Midbrain (tissue), 1 donor: ENCODE measurements at places on chromosomes 1 and 21.
A peak's percentile ranks its signal among the peaks of the same experiment; 100 is the strongest.

DNA sequence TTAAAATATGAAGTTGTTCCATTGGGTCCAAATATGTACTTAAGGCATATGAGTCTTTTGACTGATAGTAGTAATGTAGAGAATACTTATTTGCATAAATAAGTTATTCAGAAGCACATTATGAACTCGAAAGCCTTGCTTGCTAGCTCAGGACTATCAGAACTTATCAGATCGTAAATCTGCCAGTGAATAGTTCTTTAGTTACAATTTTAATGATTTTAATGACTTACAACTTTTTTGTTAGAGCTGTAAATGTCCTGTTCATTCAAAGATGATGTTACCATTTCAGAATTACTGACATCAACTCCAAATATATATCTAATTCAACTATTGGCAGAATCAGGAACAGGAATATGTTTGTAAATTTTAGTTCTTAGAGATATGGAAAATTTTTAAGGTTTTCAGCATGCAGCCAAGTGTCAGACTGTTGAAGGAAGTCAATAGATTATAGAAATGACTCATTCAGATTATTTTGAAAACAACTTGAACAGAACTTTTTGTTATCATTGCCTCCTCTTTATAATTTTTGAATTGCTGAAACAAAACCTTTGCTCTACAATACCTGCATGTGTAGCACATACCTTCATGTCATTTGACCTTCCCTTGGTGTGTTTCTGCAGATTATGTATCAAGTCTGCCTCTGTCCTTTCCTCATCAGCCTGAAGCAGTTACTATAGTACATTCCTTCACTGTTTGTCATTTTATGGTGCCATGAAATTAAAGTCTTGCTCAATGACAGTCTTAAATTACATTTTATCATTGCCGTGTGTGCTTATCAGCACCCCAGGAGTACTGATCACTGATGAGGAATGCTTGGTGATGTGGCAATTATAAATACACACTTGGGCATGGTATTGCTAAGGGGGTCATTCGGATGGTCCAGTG is 44.9 kb downstream of the LRRC8D start:
- DNase-seq, result no peak

DNA sequence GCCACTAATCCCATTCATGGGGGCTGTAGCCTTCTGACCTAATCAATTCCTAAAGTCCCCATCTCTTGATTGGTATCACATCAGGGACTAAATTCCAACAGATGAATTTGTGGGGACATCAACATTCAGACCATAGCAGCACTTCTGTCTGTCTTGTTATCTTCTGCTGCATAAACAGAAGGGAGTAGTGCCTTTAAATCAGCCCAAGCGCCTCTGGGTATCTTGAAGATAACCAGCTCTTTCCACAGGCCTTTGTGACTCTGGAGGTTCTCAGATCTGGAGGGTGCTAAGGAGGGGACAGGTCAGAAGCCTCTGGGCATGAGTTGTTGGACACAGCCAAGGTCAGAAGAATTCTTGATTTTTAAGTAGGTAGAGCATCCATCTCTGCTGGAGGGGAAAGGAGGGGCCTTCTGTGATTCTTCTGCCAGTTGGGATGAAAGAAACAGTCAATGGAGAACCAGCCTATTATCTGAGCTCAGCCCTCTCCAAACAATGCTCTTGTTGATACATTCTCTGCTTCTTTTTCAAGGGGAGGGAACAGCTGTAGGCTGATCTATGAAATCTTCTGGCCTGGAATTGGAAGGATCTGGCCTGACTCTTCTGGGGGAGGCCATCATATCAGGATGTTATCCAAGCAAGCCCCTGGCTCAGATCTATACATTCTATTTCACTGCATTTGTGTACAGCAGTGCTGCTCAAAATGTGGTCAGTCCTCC is 31.3 kb upstream of the LRIG2 start:
- peak; percentile 76 for DNase-seq

DNA sequence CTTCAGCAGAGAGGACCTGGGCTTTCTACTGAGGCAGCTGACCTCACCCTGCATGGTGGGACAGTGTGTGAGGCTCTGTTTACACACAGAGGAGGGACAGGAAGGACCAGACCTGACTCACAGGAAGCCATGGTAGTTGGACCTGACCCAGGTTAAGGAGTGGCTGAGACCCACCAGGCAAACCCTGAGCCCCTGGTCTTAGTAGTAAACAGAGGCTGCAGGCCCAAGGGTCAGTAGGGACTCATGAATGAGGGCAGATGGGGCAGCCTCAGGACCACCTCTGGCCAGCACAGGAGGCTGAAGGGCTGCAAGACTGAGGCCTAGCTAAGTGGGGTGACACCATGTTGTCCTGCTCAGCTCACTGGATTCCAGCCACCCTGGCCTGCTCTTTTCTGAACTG is 273.2 kb downstream of the GRIK3 start:
- no peak for DNase-seq

DNA sequence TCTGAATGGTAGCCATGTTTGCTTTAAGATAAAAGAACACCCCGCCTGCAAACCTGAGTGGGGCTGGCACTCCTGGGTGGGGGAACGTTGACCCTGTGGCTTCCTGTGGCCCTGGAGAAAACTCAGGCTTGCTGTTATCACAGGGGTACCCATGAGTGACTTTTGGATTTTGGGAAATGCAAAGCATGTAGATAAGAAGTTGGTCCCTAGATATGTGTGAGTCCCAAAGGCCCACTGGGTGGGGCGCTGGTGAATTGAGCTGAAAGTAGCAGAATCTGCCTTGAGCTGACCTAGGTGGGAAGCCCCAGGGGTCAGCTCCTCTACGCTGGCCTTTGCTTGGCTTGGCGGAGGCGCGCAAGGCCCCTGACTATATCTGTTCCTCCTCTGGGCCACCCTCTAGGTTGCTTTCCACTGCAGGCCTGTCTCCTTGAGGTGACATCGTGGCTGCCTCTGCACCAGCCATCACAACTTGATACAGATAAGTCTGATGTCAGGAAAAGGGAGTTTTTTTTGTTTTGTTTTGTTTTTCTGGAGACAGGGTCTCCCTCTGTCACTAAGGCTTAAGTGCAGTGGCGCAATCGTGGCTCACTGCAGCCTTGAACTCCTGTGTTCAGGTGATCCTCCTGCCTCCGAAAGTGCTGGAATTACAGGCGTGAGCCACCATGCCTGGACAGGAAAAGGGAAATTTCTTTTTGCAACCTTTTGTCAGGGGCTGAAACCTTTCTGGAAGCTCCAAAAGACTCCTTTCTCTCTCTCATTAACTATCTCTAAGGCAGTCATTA is 72.2 kb downstream of the AGPAT3 start:
- DNase-seq, result no peak

DNA sequence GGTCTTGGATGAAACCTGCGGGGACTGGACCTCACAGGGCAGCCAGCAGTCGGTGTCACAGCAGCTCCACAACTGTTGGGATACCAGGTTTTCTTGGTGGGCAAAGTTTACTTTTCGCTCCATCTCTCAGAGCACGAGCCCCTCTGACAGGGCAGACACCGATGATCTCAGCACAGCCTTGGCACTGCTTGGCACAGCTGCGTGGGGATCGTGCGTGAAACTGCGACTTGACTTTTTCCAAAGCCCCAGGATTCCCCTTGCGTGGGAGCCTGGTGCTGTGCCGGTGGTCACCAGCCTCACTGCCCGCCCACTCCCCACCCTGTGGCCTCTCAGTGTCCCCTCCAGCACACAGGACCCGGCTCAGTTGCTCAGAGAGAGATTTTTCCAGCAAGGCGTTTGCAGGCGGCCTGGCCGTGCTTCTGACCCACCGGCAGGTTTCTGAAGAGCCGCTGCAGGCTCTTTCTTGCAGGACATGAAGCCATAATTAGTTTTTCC is 57.3 kb downstream of the SIK1 start:
- no peak for DNase-seq
